Activated T-cell treated with anti-CD3 and anti-CD28 coated beads, Interleukin-2, amount 50 U/mL, for 4 hours (primary cell): ENCODE measurements at places on chromosomes 11 and 22.

GRCh38 chr11:9529334-9529650, 44.2 kb upstream of the WEE1 start:
- DNase-seq: no peak

- DNase-seq: no peak
These were observed 9.8 kb downstream of the ARRB1 start for GRCh38 chr11:75341612-75342011.

DNA sequence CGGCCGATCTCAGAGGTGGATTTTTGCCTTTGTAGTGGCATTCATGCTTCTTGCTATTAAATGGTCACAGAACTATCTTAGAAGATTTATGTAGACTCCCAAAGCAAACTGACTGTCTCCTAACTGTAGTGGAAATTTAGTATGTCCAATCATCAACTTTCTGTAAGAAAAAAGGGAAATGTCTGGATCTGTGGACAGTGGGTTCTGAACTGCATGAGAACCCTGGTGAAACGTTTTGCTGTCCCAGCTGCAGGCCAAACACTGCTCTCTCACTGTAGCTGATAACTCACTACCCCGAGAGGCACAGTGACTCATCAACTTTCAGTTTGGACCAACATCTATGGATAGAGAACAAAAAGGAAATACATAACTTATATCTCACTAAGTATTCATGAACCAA, 387.1 kb downstream of the SOX6 start:
- DNase-seq: no peak

GRCh38 chr22:46064966-46065666, 85.2 kb upstream of the PPARA start:
- no peak for DNase-seq

- DNase-seq: no peak
These were observed 72.6 kb downstream of the USP35 start for GRCh38 chr11:78261367-78261766.

DNA sequence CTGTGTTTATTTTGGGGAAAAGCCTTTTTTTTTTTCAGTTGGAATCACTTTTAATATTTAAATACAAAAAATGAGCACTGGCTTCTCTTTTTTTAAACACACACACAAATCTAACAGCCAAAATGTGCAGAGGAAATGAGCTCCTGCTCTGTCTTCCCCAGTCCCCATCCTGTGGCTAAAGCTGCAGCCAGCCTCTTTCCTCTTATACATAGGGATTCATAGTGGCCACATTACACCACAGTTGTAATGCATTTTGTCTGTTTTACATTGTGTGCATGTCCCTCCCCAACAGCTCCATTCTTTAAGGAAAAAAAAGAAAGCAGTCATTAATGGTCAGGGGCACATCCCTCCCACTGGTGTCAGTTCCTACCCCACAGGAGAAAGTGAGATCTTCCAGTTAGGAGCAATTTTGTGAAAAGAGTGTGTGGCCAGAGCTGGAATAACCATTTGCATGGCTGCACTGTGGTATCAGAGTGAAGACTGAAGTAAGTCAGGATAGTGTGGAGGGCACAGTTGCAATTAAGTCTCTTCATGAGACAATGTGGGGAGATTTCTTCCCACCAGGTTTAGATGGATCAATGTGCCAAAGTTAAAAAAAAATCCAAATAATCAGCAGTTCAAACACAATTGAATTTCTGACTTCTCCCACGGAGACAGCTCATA, 220.6 kb downstream of the TMEM135 start:
- DNase-seq: no peak

DNA sequence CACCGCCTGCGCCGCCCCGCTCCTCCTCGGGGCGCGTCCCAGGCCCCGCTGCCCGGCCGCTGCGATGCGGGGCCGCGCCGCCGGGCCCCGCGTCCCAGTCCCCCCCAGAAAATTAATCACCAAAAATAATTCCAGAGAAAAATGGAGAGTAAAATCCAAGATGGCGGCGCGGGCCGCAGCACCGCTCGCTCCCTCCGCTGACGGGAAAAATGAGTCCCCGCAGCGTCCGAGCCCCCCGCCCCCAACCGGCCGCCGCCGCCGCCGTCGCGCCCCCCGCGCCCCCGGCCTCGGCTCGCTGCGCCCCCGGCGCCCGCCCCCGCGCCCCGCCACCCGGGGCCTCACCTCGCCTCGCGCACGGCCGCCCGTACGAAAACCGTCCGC, at the start of gene KMT5B:
KMT5B (minus strand) TSS at position 162 of the 381 bp plus-strand sequence. CDS start 23,220 bp downstream, outside the sequence.
- DNase-seq: peak; percentile 58

DNA sequence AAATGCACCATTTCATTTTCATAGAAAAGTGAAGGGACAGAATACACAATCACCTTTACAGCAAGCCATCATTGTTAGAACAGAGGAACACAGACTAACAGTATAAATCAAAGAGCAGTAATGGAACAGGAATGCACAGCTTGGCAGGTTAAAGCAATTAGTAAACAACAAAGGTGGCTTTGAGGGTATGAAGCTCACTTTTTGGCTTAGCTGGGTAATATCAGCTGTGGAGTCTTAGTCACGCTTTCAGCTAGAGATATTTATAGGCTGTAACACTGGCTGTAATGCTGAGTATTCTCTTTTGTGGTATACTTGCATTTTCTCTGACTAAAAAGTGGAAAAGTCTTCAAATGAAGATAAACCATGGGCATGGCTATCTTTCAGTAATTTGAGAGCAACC, 1780.5 kb downstream of the LRRC4C start:
- no peak for DNase-seq

- no peak for DNase-seq
These were observed 218.9 kb upstream of the ISX start for GRCh38 chr22:34847072-34847471.

DNA sequence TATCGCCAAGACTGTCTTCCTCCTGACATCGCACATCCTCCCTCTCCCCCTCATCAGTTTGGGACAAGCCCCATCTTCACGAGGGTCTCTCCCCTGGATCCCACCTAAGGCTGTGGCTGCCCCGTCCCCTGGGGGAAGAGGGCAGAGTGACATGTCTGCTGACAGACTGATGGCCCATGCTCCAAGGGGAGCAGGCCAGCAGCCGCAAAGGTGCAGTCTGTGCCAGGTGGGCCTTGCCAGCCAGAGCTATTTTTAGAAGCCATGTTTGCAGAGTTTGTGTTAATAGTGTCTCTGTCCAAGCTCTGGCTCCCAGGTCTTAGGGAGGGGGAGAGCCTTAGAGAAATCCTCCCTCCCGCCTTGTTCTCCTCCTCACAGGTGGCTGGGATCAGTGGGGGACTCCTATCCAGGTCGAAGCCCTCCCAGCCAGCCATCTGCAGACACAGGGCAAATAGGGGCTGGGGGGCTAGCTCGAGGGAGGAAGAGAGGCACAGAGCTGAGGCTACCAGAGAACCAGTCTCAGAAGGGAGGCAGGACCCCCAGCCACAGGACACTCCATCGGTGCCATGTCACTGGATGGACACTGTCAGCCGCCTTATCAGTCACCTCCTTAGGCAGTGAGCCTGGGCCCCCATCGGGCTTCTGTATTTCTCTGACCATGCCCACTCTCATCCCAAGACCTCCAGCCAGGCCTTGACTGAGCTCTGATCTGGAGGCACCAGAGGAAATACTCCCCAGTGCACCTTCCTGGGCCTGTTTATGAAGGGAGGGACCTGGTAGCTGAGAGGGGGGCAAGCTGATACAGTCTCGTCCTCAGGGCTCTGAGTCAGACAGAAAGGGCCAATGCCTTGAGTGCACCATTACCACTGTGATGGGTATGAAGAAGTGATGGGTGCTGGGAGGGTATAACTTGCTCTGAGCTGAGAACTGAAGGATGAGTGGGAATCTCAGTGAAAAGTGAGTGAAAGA, 49.3 kb downstream of the CHRDL2 start:
- DNase-seq: no peak

- DNase-seq: no peak
These were observed 57.2 kb downstream of the GRAMD1B start for GRCh38 chr11:123487157-123487744.

- DNase-seq: no peak
These were observed 13.6 kb downstream of the TP53I11 start for GRCh38 chr11:44936951-44937543.

- peak; percentile 76 for DNase-seq
These were observed 1.7 kb downstream of the CAPRIN1 start for GRCh38 chr11:34053161-34053686.

DNA sequence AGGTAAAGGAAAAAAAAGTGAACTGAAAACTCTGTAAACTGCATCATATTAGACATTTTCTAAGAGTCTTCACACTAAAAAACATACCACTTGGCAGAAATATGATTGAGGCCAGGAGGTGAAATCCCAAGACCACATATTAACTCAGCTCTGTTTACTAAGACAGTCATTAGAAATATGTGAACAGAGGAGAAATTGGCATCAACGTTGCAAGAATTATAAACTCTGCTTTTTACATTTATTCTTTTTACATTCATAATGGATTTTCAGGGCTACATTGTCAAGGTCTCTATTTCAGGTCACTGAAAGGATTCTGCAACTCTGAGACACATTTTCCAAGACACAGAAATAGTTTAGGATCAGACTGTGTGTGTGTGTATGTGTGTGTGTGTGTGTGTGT, 1364.0 kb downstream of the LRRC4C start:
- no peak for DNase-seq

- no peak for DNase-seq
These were observed 742 bp upstream of the CASP4 start for GRCh38 chr11:104968856-104969776.

DNA sequence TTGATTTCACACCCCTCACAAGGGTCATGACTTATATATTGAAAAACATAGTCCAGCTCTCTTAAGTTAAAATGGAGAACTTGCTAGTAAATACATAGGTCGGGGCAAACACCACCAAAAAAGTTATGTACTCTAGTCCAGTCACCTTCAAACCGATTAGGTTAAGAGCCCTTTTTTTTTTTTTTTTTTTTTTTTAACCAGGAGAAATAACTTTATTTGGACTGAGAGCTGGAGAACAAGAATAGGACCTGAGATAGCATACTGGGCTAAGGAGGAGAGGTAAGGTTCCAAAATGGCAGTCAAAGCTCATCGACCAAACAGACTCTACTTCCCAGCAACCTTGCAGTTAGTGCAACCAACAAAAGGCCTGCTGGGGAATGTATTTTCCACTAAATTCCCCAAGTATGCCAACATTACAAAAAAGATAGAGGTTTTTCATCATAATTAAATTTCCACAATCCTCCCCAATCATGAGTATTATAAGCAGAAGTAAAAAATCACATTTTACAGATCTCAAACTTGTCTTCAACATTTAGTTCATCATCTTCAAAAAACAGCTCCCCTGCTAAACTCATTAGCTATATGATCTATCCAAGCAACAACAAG, 3.8 kb downstream of the TMEM41B start:
- DNase-seq: no peak

GRCh38 chr11:67372993-67373647, at the start of gene CLCF1:
CLCF1 (minus strand) TSS chr11:67373598; CDS start chr11:67373539, 59 bp downstream.
- no peak for DNase-seq

DNA sequence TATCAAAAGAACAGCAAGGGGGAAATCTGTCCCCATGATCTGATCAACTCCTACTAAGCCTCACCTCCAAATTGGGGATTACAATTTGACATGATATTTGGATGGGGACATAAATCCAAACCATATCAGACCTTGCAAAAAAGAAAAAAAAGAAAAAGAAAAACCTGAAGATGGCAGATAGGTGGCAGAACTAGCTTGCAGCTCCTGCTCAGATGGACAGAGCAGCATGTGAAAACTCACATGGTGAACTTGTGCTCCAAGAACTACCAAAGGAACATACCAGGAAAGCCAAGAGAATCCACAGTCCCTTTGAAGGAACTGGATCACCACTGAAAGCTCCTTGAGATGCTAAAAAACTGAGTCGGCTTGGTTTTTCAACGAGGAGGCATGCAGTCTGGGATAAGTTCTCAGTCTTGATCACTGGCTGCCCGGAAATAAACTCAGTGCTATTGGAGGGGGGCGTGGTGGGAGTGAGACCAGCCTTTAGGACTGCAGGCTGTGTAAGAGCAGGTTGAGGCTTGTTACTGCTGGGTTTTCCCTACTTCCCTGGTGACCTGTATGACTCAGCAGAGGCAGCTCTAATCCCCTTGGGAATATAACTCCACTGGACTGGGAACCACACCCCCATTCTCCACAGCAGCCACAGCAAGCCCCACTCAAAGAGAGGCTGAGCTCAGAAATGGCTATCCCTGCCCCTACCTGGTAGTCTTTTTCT, 358.3 kb upstream of the ARHGAP42 start:
- no peak for DNase-seq

DNA sequence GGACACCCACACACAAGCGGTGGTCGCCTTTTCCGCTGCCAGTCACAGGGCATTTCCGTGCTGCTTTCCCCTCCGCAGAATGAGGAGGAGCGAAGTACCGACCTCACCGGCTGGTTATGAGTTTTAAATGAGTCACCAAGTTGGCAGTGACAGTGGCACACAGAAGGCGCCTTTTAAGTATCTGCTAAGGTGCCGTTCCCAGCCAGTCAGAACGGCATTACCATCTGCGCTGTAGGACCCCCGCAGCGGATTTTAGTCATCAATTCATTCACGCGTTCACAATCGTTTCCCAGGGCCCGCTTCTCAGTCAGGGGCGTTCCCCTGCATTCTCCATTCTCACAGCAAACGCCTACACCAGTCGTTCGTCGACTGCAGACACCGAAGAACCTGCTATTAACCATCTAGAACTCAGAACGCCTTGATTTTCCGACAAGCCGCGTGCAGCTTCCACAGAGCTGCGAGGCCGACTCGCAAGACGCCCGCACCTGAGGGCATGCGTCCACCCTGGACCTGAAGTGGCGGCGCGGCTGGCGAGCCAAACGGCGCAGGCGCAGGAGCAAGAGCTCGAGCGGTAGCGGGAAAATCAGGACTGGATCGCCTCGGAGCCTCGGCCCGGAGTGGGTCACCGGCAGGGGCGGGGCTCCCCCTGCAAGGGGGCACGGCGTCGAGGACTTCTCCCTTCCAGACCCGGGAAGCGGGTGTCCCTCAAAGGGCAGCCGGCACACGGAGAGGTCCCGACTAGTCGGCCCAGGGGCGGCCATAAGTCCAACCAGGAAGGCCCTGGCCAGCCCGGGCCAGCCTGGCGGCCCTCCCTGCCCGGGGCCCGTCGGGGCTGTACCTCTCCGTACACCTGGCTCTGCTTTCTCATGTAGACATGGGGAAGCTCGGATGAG, 642 bp downstream of the CYP2R1 start:
- peak; percentile 84 for DNase-seq

- no peak for DNase-seq
These were observed 298.7 kb upstream of the DDI1 start for GRCh38 chr11:103737747-103738146.

DNA sequence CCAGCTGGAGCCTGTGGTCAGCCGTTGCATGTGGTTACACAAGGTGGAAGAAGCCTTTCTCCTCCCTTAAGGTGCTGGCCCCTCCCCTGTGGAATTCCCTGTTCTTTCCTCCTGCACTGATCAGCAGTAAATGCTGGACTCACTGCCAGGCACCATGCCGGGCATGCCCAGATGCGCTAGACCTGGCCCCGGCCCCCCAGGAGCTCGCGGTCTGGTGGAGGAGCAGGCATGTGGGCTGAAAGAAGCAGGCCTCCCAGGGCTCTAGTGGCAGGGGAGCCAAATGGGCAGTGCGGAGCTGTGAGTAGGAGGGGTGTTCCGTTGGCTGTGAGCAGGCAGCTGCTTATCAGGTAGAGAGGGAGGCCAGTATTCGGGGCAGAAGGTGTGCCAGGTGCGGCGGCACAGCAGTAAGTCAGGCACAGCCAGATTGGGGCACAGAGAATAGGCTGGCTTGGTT, 10.2 kb downstream of the DGKZ start:
- no peak for DNase-seq

- DNase-seq: no peak
These were observed 45.2 kb upstream of the LIPT2 start for GRCh38 chr11:74538680-74539079.
